ENCODE measurements at places on chromosomes 12 and 14.

DNA sequence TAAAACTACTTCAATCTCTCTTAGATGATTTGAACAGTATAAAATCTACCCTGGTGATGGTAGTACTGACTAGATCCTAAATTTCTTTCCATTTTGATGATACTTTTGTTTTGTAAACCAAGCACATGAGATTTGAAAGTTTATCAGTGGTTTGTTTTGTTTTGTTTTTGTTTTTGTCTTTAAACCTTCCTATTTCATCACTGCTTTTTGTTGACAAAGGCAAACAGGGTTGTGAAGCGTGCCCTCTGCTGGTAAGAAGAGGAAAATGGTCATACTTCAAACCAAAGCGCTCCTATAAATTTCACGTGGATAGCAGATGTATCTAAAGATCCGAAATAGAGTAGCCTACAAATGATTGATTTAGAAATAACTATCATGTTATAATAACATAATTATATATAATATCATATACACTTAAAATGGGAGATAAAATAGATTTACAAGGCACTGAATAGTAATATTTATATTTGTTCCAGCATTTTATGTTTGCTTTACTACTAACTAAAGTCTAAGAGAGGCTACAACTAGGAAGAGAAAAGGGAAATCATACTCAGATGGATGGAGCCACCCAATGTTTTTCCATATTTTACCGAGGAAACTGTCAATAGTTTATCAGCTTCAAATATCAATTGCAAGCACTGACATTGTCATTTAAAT, 254.0 kb upstream of the USP15 start:
- DNase-seq, result no peak

GRCh38 chr12:11689591-11690186, 40.2 kb downstream of the ETV6 start:
- DNase-seq, result no peak

GRCh38 chr14:23060536-23061260, 3.4 kb upstream of the CDH24 start:
- no peak for DNase-seq

DNA sequence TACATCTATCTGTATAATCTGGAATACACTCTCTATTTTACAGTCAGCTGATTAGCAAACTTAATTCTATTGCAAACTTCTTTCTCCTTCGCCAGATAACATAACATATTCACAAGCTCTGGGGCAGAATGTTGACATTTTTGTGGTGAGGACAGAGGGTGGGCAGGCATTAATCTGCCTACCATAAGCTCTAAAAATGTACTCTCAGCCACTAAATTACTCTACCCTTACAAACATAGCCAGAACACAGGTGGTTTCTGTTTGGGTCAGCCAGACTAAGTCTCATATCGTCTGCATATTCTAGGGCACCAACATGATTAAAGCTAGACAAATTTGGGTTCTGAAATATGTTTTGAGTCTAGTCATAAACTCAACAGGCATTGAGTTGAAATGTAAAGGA, 90.1 kb downstream of the SLC6A15 start:
- DNase-seq, result no peak

GRCh38 chr14:32033543-32033942, 43.6 kb upstream of the ARHGAP5 start:
- no peak for DNase-seq

DNA sequence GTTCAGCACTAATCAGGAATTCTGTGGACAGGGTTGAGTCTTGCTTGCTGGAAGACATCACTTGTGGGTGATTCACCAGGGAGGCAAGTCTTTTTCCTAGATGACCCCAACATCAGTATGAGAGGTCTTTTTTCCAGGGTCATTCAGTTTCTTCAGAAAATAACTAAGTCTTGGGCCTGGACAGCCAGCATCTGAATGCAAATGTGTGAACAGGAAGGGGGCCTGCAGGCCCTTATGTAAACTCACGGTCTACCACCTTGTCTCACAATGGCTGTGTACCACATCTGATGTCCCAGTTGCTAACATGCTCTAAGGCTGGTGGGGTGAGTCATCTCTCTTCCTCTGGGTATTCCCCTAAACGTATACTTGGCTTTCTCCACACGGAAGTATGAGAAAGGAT, 79.2 kb downstream of the HECTD4 start:
- DNase-seq, result peak; percentile 28

DNA sequence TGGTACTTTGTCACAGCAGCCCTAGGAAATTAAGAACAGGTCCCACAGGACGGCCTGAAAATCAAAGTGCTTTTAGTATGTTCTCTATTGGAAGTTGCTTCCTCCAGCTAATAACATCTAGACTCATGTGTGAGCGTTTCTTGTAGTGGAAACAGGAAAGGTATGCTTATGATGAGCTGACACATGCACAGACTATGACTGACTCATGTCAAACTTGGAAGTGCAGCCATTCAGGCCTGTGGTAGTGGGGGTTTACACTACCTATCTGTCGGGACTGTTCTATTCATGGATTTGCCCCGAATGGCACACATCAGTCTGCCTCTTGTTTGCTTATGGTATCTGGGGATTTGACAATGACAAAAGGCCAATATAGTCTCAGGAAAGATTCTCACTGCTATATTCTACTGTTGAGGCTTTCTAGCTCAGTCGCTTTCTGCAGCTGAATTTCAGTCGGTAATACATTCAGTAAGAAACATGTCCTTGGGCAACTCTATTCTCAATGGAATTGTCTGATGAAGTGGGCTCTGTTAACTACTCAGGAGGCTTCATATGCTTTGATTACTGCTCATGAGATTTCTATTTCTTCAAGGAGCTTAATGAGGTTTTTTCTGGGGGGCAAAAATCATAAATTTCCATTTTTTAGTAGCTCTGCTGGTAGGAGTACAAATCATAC, 270.3 kb upstream of the DAAM1 start:
- DNase-seq, result no peak

DNA sequence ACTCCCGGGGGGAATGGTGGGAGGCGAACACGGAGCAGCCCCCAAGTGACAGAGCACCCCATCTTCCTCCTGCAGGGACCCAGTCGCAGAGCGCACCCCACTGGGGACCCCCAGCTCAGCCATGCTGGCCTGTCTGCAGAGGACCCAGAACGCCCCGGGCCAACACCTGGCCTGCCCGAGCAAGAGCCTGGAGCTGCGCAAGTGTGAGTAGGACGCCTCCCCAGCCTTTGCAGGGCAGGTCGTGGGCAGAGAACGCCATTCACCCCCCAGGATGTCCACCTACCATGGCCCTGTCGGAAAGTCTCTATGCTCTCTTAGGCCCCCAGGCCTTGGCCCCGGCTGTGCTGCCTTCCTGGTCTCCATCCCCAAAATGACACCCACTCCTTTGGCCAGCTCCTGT, 30.4 kb downstream of the FAM222A start:
- no peak for DNase-seq

- DNase-seq, result no peak
Observed at GRCh38 chr12:78818487-78818886, 46.1 kb upstream of the SYT1 start.

DNA sequence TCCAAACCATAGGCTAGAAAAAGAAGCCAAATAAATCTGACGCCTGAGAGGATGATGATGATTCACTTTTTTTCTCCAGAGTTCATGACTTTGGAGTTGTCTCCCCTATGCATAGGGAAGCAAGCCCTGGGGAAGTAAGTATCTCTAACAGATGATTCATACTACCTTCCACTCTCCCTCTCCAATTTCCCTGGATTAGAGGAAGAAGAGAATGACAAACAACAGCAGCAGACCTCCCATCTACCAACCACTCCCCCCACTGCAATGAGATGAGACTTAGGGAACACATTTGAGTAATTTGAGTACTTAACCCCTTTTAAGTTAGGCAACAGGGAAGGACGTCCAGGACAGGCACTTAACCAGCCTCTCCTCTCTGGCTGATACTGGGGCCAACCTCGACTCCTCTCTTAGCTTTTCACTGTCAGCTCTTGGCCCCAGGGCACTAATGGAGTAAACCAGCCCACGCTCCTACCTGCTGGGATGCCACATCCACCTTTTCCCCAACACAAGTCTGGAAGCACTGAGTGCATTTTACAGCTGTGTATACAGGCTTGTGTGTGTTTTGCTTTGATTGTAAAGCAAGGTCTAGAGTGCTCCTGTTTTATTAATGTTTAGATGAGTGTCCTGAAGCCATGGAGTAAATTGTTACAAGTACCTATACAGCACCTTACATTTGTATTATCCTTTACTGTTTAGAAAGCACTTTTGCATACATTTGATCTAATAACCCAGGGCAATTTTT, 180.7 kb downstream of the PHLDA1 start:
- DNase-seq, result no peak

- peak; percentile 43 for DNase-seq
Observed at GRCh38 chr12:57755454-57756372, 810 bp downstream of the MARCHF9 start.

DNA sequence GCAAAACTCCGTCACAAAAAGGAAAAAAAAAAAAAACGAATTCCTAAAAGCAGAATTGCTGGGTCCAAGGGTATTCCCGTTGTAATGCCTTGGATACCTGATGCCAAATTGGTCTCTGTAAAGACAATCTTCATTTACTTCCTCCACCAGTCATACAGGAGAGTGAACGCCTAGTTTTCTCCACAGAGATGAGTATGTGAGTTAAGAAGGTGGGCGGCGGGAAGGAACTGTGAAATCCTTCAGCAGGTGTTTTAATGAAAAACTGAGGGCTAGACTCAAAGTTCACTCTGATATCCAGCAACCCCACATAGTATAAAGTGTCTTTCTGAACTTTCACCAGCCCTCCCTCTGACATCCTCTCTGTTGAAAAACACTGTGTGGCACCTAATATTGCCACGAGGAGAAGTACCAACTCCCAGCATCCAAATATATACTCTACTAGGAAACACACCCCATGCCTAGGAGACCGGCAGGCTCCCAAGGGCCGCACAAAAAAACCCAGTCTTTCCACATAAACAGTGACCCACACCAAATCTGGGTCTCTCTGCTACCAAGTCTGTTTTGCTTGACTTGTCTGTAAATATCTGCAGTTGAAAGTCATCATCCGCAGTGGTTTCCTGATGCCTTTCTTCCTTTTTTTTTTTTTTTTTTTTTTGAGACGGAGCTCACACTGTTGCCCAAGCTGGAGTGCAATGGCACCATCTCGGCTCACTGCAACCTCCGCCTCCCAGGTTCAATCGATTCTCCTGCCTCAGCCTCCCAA, 30.3 kb upstream of the FOXN3 start:
- no peak for DNase-seq

GRCh38 chr12:65525491-65526141, 247.1 kb downstream of the MSRB3 start:
- no peak for DNase-seq

GRCh38 chr12:108849660-108850059, 7.7 kb downstream of the SSH1 start:
- no peak for DNase-seq

- DNase-seq, result peak; percentile 62
Observed at GRCh38 chr12:127145929-127146789, 1120.8 kb upstream of the TMEM132C start.

DNA sequence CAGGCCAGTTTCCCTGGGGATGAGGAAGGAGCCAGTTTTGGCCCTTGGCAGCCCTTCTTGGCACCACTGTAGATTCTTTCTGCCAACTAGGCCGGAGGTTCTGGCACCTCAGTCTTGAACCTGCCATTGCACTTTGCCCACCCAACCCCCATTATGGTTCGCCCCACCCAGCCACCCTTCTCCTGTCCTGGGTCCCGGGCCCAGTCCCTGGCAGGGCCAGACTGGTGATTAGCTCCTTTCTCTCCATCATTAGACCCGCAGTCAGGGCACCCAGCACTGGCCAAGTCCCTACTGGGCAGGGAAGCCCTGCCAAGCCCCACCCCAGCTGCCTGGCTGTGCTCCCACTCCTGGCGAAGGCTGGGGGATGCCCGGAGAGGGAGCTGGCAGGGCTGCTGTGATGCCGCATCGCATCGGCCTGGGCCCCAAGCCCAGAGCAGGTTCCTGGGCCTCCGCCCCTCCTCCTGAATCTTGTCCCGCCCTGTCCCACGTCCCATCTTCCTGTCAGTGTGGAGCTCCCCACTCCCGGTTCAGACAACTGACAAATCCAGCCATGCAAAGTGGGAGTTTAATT, 9.8 kb downstream of the FAM222A start:
- no peak for DNase-seq

- no peak for DNase-seq
Observed at GRCh38 chr14:99437706-99438105, 43.0 kb downstream of the SETD3 start.

DNA sequence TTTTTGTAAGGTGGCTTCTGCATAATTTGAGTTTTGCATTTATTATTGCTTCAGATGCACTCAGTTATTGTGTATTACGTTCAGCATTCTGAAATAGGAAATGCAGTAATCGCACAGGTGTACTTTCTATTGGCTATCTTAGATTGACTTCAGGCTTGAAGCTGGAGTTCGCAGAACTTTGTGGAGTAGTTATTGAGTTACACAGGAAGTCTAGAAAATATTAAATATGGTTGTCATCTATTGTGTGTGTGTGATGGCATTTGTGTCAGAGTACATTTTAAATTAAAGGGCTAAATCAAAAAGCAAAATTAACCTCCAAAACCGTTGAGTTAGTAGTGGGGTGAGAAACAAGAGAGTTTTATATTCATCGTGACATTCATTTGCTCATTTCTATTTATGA, 2.7 kb downstream of the ARID2 start:
- DNase-seq, result no peak

DNA sequence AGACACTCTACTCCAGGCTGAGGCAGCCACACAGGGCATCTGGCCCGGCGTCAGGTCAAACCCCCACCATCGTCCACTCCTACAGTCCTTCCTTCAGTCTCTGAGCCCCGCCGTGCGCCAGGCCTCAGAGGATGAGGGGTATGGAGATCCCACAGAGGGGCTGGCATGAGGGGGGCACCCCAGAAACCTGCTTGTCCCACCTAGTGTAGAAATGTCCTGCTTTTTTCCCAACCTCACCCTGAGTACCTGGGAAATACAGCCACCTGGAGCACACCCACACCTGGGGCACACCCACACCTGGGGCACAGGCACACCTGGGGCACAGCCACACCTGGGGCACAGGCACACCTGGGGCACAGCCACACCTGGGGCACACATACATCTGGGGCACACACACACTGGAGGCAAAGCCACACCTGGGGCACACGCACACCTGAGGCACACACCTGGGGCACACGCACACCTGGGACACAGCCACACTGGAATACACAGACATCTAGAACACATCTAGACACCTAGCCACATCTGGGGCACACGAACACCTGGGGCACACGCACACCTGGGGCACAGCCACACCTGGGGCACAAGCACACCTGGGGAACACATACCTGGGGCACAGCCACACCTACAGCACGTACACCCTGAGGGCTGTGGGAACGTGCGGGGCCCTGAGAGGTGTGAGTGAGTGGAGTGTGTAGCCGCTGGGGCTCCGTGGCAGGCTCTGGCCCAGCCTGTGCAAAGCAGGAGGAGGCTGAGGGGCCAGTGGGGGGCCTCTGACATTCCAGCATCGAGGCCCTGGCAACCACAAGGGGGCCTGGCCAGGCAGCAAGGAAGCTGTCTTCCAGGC, 18.4 kb downstream of the AKT1 start:
- no peak for DNase-seq

- DNase-seq, result no peak
Observed at GRCh38 chr12:126337556-126338441, 1272.6 kb downstream of the AACS start.

GRCh38 chr12:119354172-119354571, 19.6 kb downstream of the CCDC60 start:
- DNase-seq, result no peak
